HL-60 (cell line): ENCODE measurements at places on chromosomes 16 and 17.
A peak's percentile ranks its signal among the peaks of the same experiment; 100 is the strongest.

DNA sequence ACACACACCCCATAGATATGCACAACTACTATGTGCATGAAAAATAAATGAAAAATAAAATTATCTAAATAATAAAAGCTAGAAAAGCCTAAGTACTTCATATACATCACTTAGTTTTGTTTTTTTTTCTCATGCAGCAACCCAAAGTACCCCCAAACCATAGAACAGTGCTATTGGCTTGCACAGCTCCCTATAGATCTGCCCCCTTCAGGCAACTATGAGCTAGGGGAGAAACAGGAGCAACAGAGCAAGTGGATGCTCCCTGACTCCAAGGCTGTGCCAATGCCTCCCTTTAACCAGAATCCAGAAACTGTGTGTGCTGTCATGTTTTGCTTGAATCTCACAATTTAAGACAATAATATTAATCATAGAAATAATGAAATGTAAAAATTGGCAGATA, 605.5 kb downstream of the TOX3 start:
- no peak for DNase-seq

DNA sequence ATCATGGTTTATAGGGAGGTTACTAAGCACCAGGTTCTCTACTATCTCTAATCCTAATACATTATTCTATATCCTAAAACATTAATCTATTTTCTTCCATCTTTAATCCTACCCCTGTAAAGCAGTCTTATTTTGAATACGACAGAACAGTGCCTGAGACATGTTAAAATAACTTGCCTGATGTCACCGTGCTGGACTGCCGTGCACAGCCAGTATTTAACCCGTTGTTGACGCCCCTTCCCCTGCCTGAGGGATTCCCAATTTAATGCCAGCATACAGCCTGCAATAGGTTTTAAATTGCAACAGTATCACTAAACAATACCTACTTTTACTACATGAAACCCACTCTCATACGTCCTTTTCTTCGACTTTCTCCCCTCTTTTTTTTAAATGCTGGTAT, 133.3 kb downstream of the PARN start:
- DNase-seq = no peak

DNA sequence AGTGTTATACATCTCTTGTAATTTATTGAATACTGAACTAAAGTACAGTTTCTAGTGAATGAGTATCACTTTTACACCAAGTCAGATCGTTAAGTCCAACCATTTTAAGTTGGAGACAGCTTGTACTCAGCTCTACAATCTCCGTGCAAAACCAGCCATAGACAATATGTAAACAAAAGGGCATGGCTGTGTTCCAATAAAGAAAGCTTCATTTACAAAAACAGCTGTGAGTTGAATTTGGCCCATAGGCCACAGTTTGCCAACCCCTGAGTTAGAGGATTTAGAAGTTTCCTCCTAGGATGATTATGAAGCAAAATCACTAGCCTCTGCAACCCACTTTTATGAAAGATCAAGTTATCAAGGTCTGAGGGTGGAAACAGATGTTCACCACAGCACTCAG, 105.7 kb upstream of the RCVRN start:
- DNase-seq = no peak

DNA sequence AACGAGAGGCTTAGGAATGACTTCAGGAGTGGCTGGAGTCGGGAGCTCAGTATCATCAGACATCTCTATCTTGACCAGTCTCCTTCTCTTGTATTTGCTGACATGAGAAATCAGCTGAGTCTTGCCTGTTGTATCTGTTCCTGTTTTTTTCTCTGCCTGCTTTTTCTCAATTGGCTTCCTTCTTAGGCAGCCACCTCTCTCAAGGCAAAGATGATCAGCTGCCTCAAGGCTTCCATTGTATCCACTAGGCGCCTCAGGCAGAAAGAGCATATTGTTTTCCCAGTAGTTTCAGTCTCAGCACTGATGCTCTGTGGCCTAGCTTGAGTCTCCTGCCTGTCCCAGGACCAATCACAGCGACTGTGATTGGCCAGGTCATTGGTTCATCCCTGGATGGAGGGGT, 306.2 kb downstream of the CPPED1 start:
- no peak for DNase-seq

DNA sequence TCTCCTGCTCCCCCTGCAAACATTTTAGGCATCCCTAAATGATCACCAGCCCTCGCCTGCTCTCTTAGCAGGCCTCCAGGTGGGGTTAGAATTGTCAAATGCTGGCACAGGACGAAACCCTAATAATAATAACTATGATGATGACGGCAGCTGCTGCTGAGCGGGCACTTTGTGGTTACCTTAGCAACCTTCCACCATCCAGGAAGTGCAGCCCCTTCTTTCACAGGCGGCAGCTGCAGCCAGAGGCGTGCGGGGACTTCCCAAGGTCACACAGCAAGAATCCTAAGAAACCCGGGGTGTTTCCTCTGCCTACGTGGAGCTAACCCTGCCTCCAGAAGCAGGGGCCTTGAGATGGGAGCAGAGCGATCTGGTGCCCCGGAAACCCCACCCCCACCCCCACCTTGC, 22.4 kb upstream of the EIF1 start:
- no peak for DNase-seq

DNA sequence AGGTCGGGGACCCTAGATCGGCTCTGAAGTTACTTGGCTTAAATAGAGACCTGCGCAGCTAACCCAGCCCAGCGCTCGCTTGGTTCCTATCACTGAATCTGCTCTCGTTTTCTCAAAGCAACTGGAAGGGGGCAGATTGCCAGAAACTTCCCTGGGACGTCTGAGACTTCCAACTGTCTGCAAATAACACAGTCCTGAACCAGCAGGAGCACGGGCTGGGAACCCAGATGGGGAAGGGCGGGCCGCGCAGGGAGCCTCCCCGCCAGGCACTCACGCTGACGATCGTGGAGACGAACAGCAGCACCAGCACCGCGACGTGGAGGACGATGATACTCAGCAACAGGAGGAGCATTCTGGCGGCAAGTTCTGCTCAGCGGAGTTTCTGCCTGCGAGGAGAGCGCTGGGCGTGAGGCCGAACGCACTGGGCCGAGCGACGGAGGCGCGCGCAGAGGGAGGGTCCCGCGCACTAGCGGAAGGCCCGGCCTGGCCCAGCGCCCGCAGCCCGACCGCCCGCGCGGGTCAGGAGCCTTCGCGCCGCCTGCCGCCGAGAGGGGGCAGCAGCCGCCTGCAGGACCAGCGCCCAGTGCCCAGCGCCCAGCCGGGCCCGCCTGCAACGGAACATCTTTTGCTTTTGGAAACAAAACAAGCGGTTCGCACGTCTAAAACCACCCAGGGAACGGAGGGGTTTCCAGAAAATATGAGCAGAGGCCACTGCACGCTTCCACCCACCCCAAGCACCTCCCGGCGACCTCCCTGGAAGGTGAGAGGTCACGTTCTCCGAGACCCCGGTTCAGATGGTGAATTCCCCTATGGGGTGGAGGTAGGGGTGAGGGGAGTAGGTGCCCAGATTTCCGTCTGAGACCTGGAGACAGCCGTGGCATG, 4.5 kb downstream of the PMP22 start:
- peak; percentile 28 for DNase-seq

GRCh38 chr16:5789033-5789432, 691.4 kb upstream of the EEF2KMT start:
- no peak for DNase-seq
